ENCODE measurements at places on chromosomes 7 and 10. TPM values are rescaled to one million over a fixed set of nuclear protein-coding genes. Genes with fewer than 3 reads are reported as not detected.

GRCh38 chr7:51344406-51345138 is 28.0 kb upstream of the COBL start:
- H3K4me3 ChIP-seq = no peak overlapping the region
- no peak for DNase-seq
- H3K4me1 ChIP-seq = no peaks in the 10 kb centered on the region
- no peak overlapping the region for H3K27ac ChIP-seq
- no peaks in the 10 kb centered on the region for H3K27me3 ChIP-seq

DNA sequence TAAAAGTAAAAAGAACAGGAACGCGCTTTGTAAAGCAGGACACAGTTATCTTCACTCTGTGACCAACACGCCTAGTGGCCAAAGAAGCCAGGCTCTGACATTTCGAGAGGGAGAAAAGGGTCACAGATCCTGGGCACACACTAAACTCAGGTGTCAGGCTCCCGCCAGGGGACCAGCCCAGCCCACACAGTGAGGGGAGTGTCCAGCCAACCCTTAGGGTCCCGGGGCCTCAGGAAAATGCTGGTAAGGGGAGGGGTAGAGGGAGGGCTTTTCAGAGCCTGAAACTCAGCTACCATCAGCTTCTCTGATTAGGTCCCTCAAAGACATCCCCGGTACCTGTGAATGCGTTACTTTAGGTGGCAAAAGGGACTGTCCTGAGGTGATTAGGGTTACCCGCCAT is 16.6 kb downstream of the ANXA11 start:
- peaks cover 69% of the 10 kb centered on the region for H3K4me1 ChIP-seq
- H3K4me3 ChIP-seq = peak overlapping the region; percentile 50
- no peak for DNase-seq

DNA sequence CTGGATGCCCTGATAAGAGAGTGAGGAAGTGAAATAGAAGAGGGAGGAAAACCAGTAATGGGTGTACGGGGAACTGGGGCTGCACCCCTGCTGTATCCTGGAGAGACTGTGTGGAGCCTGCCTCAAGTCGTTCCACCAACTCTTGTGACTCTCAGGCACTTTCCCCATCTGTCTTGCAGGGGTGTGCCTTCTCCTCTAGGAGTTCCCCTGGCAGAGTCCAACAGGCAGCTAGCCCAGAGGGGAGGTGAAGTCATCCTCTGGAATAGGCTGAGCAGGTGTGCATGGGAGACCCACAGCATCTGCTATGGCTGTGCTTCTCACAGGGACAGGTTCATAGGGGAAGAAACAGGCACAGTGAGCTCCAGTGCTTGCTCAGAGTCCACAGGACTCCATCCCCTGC is 46.8 kb downstream of the WIPF3 start:
- peaks cover 23% of the 10 kb centered on the region for H3K27me3 ChIP-seq
- H3K4me1 ChIP-seq = no peaks in the 10 kb centered on the region
- no peak overlapping the region for H3K4me3 ChIP-seq
- DNase-seq = no peak

The ELAPOR2 gene
- 3.3 TPM for total RNA-seq

The ZC3HAV1L gene
- 15.7 TPM for total RNA-seq

DNA sequence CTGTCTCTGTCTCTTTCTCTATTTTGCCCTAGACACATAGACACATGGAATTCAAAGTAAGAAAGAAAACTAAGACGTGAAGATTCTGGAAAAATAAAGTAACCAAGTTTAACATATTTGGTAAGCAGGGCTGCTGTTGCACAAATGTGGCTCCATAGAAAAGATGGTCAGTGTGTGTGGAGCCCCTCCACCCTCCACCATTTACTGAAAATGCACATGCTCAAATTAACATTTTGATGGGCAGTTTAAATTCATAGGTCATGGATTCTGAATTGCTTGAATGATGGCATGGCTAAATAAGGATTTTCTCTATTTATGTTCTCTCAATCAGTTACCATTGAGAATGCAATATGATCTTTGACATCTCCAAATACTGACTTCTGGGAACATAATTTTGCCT is 165.5 kb upstream of the CHRM2 start:
- H3K36me3 ChIP-seq = no peaks in the 10 kb centered on the region
- no peaks in the 10 kb centered on the region for H3K4me1 ChIP-seq
- DNase-seq = no peak
- no peak overlapping the region for H3K4me3 ChIP-seq

GRCh38 chr7:82805527-82805960 is 357.1 kb downstream of the PCLO start:
- no peak for DNase-seq
- no peak overlapping the region for H3K4me3 ChIP-seq
- H3K4me1 ChIP-seq = no peaks in the 10 kb centered on the region
- H3K27me3 ChIP-seq = no peaks in the 10 kb centered on the region
- H3K36me3 ChIP-seq = no peaks in the 10 kb centered on the region
